ENCODE measurements at places on chromosomes 7 and 10.

GRCh38 chr10:109912335-109913281, 10.7 kb downstream of the XPNPEP1 start:
- DNase-seq = peak; percentile 22

DNA sequence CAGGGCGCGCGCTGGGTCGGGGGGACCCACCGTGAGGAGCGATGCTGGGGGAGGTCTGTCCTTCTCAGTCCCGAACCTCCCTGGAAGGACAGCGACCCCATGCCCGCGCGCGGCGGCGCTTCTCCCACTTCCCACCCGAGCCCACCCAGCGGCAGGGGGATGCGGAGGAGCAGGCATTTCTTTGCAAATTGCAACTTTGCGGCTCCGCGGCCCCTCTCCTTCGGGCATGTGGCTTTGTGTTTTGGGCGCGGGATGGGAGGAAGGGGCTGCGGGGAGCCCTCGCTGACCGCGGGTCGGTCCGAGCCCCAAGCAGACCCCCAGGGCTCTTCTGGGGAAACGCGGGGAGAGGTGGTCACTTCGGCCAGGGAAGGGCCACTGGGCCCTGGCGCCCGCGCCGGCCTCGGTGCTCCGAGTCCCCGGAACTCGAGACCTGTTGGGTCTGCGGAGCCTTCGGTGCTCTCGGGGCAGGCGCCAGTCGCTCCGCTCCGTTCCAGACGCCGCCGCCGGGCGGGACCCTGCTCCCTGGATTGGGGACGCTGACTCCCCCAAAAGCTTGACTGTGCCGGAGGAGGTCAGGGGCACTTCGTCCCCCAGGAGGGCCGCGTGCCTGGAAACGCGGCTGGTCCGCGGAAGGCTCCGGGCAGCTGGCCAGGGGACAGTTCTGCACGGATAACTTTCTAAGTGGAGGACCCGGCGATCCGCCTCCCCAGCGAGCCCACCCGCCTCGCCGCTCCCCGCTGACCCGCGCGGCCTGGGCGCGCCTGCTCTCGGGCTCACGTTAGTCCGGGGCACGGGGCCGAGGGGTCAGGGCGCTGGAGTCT, 164.2 kb upstream of the DPP6 start:
- DNase-seq = no peak

- no peak for DNase-seq
These were observed 552.4 kb upstream of the GALNT17 start for GRCh38 chr7:70579397-70580097.

DNA sequence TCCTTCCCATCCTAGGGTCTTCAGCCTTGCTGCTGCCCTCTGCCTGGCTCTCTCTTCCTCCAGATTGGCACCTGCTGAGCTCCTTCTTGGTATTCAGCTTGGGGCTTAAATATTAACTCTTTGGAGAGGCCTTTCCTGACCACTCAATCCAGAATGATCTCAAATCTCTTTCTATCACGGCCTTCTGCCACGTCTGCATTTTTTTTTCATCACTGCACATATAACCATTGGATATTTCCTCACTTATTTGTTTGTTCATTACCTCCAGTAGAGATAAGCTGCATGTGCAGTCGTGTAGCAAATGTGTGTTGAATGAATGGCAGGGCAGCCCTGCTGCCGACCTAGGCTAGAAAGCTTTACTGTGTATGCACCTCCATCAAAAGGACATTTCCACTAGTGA, 51.6 kb upstream of the MPP7 start:
- DNase-seq = no peak
